Cardiac septum (tissue), 1 donor: ENCODE measurements at places on chromosomes 16 and 17.
A peak's percentile ranks its signal among the peaks of the same experiment; 100 is the strongest.

- no peak for DNase-seq
Observed at GRCh38 chr17:35627417-35627816, 40.3 kb downstream of the AP2B1 start.

DNA sequence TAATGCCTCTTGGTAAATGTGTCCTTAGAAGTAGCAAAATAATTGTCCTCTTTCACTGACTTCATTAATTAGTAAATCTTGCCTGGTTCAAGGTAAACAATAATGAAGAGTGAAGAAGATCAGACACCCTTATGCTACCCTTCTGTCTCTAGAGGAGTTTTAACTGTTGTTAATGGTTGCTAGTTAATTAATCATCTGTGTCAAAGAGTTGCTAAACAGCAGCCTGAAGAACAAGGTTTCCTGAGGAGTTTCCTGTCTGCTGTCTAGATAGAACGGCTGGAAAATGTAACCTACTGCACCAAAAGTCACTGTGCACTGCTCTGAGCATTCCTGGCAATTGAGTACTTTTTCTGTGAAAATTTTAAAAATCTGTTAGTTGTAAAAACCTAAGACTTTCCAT lies 131.3 kb downstream of the NLK start:
- no peak for DNase-seq

- peak; percentile 7 for DNase-seq
Observed at GRCh38 chr17:8059131-8059530, 20.3 kb downstream of the ALOX15B start.

- no peak for DNase-seq
Observed at GRCh38 chr17:37284191-37284590, 91.6 kb upstream of the C17orf78 start.

GRCh38 chr17:44960691-44961090 lies 7.4 kb downstream of the C1QL1 start:
- no peak for DNase-seq

DNA sequence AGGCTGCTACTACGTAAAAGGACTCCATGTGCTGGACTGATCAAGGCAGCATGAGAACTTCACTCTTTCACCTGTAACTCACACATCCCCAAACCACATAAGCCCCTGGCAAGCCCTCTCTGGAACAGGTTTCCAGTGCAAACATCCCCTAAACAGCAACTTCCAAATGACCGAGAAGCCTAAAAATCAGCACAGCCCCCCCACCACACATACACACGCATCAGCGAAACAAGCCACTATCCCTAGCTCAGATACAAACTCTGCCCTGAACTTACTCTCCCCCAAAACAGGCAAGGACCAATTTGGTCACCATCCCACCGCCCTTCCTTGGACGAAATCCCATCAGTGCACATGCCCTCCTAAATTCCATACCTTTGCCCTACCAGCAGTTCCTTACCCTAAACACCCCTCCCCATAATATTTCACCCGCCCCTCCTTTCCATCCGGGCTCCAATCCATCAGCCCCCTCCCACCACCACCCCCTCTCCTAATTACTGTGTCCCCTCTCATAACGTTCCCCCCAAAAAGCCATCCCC lies 735 bp downstream of the LSM12 start:
- DNase-seq, result no peak

- no peak for DNase-seq
Observed at GRCh38 chr16:23650674-23651416, 9.6 kb downstream of the DCTN5 start.

- no peak for DNase-seq
Observed at GRCh38 chr17:65219707-65220106, 82.5 kb downstream of the RGS9 start.

DNA sequence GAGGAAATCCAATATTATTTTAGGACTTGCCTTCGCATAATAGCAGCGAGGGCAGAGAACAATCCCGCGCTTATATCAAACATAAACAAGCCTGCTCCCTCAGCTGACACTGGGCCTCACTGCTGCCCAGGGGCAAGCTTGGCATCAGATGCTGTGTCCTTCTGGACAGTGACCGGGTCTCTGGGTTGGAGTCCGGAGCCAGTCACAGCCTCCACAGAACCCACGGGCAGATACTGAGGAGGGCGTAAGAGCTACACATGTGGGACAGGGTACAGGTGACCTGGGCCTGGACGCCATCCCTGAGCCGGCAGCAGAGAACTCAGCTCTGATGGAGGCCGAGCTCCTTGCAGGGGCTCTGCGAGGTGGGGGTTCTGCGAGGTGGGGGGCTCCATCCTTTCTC lies 14.7 kb upstream of the ZNF469 start:
- no peak for DNase-seq

GRCh38 chr17:859824-860195 lies 77.7 kb downstream of the MRM3 start:
- no peak for DNase-seq

GRCh38 chr16:5430598-5430997 lies 333.0 kb upstream of the EEF2KMT start:
- DNase-seq, result no peak
